Epithelial cell of alveolus of lung (primary cell): ENCODE measurements at places on chromosomes 11 and 22. TPM values are rescaled to one million over a fixed set of nuclear protein-coding genes. Genes with fewer than 3 reads are reported as not detected.

The OLFML1 gene
- total RNA-seq: 0.39 and 6.1 TPM in 2 replicates

The RTN4RL2 gene
- total RNA-seq: 0.91 and 4.5 TPM in 2 replicates

The ZP1 gene
- 1.6 and 3.1 TPM in 2 replicates for total RNA-seq

The OR52B2 gene
- not detected in 2 replicates for total RNA-seq

The CNIH2 gene
- 0.26 and 1.1 TPM in 2 replicates for total RNA-seq

The MEI1 gene
- total RNA-seq: 4.5 TPM in 1 of 2 replicates, not detected in the other

The OR52W1 gene
- not detected in 2 replicates for total RNA-seq

The OR56A1 gene
- not detected in 2 replicates for total RNA-seq

The RFPL2 gene
- not detected in 2 replicates for total RNA-seq

The OR6A2 gene
- total RNA-seq: 0.24 TPM in 1 of 2 replicates, not detected in the other

The MS4A7 gene
- not detected in 2 replicates for total RNA-seq

The LIF gene
- total RNA-seq: 12.9 and 52.8 TPM in 2 replicates

The MGAT3 gene
- 1.9 and 2.1 TPM in 2 replicates for total RNA-seq

The ALKBH3 gene
- 31.7 and 32.2 TPM in 2 replicates for total RNA-seq

The PANX3 gene
- total RNA-seq: not detected in 2 replicates

The WBP2NL gene
- 0.72 TPM in 1 of 2 replicates, not detected in the other for total RNA-seq

The SMDT1 gene
- total RNA-seq: 3.2 and 8.3 TPM in 2 replicates

The OR5B21 gene
- not detected in 2 replicates for total RNA-seq

The RFPL3 gene
- total RNA-seq: not detected in 2 replicates

The SLC37A2 gene
- total RNA-seq: 0.32 and 2.6 TPM in 2 replicates

The CARD16 gene
- total RNA-seq: 29.6 and 167 TPM in 2 replicates

The BSCL2 gene
- 66.0 and 82.1 TPM in 2 replicates for total RNA-seq

The ADAMTS8 gene
- total RNA-seq: under 0.01 and 3.8 TPM in 2 replicates

The BEST1 gene
- 2.3 and 2.6 TPM in 2 replicates for total RNA-seq

The DNAJB7 gene
- total RNA-seq: not detected in 2 replicates

The USH1C gene
- total RNA-seq: not detected in 2 replicates

The P2RX3 gene
- total RNA-seq: not detected in 2 replicates

The SLC17A6 gene
- not detected in 2 replicates for total RNA-seq

The LRRC55 gene
- not detected in 2 replicates for total RNA-seq

The TECTA gene
- under 0.01 and 1.2 TPM in 2 replicates for total RNA-seq

The MS4A12 gene
- not detected in 2 replicates for total RNA-seq

The F2 gene
- not detected in 2 replicates for total RNA-seq

The KCNQ1OT1 gene
- total RNA-seq: 0.39 and 1.2 TPM in 2 replicates

The MISFA gene
- not detected in 2 replicates for total RNA-seq

The TUBA8 gene
- 1.1 TPM in 1 of 2 replicates, not detected in the other for total RNA-seq

The PGR gene
- 1.6 and 3.0 TPM in 2 replicates for total RNA-seq

The NUDT8 gene
- total RNA-seq: 6.2 and 15.9 TPM in 2 replicates

The NCF4 gene
- not detected in 2 replicates for total RNA-seq

The SCGB1A1 gene
- not detected in 2 replicates for total RNA-seq

The INPP5J gene
- total RNA-seq: 0.52 and 1.8 TPM in 2 replicates

The PTPN5 gene
- not detected in 2 replicates for total RNA-seq

The PAMR1 gene
- 22.2 and 123 TPM in 2 replicates for total RNA-seq
